Stimulated activated CD4-positive, alpha-beta T cell treated with anti-CD3 and anti-CD28 coated beads, Interleukin-2, amount 100 ng/mL, for 24 hours (primary cell): ENCODE measurements at places on chromosomes 4 and X.
A peak's percentile ranks its signal among the peaks of the same experiment; 100 is the strongest.

DNA sequence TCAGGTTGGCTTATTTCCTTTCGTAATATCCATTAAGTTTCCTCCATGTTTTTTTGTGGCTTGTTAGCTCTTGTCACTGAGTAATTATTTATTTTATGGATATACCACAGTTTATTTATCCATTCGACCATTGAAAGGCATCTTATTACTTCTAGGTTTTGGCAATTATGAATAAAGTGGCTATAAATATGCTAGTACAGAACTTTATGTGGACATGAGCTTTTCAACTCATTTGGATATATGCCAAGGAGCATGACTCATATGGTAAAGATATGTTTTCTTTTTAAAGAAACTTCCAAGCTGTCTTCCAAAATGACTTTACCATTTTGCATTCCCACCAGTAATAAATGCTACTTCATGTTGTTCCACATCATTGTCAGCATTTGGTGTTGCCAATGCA lies 803.6 kb downstream of the GLUD2 start:
- DNase-seq, result no peak

GRCh38 chrX:101462892-101463291 lies 22.4 kb upstream of the ARMCX4 start:
- no peak for DNase-seq

- no peak for DNase-seq
These were observed 49.5 kb downstream of the CD99L2 start for GRCh38 chrX:150848914-150849365.

DNA sequence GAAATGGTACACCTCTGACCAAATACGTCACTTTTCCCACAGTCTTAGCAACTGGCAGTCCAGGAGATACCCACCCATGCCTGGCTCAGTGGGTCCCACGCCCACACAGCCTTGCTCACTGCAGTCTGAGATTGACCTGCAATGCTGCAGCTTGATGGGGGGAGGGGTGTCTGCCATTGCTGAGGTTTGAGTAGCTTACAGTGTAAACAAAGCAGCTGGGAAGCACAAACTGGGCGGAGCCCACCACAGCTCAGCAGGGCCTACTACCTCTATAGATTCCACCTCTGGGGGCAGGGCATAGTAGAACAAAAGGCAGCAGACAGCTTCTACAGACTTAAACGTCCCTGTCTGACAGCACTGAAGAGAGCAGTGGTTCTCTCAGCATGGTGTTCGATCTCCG lies 52.7 kb downstream of the AMER1 start:
- no peak for DNase-seq

- no peak for DNase-seq
These were observed 346.0 kb upstream of the GATB start for GRCh38 chr4:152106781-152107321.

DNA sequence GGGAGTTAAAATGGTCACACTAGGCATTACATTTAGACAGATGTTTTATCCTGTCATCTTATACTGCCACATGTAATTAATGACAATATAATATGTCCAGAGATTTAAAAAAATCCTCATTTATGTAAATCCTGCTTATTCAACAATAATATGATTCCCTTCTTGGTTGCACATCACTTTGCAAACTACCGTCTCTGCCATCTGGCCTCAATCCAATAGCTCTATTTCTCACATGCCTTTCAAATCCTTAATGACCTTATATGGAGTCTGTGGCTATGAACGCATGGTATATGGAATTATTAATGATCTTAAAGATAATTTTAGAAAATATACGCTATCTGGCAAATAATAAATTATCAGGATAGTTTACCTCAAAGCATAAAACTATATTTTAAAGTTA lies 144.5 kb downstream of the NPNT start:
- DNase-seq, result no peak

DNA sequence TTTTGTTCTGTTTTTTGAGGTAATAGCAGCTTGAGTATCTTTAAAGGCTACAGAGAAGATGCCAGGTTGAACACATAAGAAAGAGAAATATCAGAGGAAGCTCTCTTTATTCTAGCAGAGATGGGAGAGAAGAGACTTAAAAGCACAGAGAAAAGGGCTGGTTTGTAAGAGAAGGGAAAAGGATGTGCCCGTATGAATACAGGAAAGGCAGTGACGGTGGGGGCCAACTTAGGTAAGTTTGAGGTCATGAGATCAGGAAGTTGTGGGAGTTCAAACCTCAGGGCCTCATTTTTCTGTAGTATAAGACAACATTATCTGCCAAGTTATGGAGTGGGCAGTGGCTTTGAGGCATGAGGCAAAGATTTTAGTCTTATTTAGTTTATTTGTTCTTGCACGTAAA lies 121.3 kb upstream of the S100G start:
- DNase-seq, result peak; percentile 19

DNA sequence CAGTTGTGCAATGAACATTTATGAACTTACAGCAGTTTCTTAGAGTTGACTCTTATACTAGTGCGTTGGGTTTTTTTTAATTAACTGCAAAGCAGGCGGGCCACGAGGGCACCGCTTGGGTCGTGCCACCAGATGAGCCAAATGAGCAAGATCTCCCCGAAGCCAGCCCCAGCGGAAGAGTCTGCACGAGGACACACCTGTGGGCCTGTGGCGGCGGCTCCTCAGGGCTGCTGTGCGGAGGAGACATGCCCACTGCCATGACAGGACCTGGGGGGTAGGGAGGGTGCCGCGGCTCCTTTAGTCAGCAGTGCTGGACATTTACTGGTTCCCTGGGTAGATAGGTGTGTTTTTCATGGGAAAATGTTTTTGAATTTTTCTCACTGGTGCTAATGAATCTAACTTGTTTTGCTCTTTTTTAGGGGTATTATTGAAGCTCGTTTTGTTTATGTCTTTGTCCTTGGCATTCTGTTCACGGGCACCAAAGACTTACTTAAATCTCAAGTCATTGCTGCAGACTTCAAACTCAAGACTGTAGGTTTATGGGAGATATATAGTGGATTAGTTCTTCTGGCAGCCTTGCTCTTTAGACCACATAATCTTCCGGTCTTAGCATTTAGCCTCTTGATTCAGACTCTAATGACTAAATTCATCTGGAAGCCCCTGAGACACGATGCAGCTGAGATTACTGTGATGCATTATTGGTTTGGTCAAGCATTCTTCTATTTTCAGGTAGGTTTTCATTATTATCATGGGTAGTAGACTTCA lies 31.2 kb downstream of the PIGG start:
- no peak for DNase-seq

GRCh38 chr4:159422019-159422418 lies 319.1 kb downstream of the RAPGEF2 start:
- no peak for DNase-seq

DNA sequence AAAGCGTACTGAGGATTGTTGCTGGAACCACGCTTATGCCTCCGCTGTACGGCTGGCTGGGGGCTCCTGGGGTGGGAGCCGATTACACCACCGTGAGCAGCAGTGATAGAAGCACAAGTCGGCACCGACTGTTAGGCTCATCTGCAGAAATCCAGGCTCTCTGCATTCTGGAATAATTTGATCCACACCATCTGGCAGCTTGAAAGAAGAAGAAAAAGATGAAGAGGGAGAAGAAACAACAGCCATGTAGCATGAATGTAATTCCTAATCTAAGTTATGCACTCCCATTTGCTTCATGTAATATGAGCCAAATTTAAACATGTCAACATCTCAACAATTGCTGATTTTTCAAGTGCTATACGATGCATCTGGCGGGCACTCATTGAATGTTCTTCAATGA lies 84.6 kb upstream of the DHX15 start:
- DNase-seq, result no peak

GRCh38 chr4:11415409-11416070 lies 13.2 kb downstream of the HS3ST1 start:
- no peak for DNase-seq

DNA sequence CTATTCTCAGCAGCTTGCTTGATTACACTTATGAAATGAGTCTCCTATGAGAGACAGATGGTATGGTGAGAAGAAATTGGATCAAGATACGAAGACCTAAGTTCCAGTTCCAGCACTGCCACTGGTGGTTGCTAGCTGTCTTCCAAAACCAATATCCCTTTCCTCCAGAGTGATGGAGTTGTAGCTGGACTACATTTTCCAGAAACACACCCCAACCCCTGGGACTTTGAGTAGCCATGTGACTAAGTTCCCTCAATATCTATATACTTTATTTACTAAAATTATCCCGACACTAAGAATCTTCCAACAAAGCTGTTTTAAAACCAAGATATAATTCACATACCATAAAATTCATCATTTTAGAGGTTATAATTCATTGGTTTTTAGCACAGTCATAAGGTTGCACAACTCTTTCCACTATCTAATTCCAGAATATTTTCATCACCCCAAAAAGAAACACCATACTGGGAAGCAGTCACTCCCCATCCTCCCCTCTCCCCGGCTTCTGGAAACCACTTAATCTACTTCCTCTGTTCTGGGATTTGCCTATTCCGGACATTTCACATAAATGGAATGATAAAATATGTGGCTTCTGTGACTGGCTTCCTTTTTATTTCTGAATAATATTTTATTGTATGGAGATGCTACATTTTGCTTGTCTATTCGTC lies 118.0 kb downstream of the MANBA start:
- DNase-seq, result no peak

- no peak for DNase-seq
These were observed 9.2 kb upstream of the BMP3 start for GRCh38 chr4:81021142-81021944.

DNA sequence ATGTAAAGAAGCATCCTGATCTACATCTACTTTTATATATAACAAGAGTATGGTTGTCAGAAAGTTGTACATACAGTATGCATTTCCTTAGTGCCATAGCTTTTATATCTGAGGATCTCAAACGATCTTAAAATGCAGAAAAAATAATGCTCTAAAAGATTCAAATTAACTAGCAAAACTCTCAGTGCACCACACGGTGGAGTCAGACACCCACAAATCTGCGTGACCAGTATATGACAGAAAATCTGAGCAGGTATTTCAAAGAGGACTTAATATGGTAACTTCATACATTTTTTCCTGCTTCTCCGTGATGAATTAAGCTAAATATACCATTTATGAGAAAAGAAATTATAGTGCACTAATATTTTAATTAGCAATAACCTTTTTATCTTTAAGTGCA lies 803.0 kb downstream of the DMD start:
- DNase-seq, result no peak

DNA sequence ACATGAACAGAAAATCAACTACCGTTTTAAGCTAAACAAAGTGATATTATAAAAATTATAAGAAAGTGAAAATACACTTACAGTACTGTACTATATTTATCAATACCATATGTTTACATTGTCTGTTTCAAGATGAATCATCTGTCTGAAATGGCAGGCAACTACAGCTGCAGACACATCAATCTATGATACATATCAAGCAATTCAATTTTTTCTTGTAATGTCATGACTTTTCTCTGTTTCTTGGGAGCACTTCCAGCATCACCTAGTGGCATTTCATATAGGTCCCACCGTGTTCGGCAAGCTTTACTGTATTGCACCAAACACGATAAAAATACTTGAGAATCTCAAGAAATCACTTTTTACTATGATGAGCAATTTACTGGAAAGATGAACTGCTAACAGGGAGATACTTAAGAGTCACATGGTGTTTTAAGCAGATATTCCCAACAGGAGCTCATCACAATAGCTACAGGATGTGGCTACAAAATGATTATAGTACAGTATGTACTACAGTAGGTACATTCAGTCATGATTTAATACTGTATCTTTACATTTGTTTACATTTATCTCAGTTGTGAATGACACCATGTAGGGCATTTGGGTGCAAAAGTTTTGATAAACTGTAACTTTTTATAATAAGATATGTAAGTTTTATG lies 207.4 kb downstream of the ADAM29 start:
- DNase-seq, result no peak

DNA sequence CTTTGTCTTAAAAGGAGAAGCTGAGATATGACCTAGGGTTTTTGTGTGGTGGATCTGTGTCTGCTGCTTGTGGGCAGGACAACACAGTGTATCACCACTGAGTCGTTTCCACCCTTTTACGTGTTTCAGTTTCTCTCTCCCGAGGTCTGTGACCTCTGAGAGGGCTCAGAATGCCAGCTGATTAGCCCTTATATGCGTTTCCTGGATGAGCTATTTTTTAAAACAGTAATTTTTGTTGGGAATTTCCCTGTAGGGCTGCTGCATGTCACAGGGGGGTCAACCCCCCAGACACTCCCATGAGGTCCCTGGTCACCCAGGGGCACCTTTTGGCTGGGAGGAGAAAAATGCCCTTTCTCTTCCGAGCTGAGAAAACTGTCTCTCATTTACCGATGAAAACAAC lies 170.4 kb upstream of the CASK start:
- DNase-seq, result peak; percentile 17

- no peak for DNase-seq
These were observed 64.7 kb downstream of the ARHGEF9 start for GRCh38 chrX:63720293-63720692.

- no peak for DNase-seq
These were observed 527.2 kb upstream of the PRKX start for GRCh38 chrX:4240541-4241194.

GRCh38 chr4:164935363-164935762 lies 42.1 kb downstream of the TRIM61 start:
- DNase-seq, result no peak

GRCh38 chrX:87900320-87900908 lies 382.8 kb downstream of the KLHL4 start:
- peak; percentile 16 for DNase-seq

GRCh38 chr4:20809812-20810211 lies 109.6 kb downstream of the PACRGL start:
- DNase-seq, result no peak

DNA sequence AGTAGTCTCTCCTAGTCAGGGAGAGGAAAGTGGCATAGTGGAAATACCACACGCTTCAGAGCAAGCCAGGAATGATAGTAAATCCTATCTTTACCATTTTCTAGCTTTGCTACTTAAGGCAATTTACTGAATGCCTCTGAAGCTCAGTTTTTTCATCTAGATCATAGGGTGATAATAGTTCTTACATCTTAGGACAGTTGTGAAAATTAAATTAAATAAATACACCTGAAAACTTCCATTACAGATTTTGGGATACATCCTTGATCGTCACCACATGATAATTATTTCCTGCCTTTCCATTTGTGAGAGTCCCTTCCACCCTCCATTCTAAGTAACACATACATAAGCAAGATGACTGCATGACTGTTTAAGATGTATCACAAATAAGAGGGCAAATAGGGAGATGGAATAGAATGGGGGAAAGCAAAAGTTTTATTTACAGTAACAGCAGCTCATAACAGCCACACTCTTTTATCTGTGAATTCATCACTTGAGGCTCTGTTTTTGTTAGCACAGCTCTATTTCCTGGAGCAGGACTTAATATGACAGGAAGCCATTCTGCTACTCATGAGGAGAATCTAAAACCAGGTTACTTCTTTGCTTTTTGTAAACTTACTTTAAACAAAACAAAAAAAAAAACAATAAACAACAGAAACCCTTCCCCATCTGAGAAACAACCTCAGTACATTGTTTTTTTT lies 13.4 kb downstream of the P2RY10 start:
- DNase-seq, result no peak

- DNase-seq, result no peak
These were observed 14.7 kb upstream of the VEGFD start for GRCh38 chrX:15398874-15399273.

DNA sequence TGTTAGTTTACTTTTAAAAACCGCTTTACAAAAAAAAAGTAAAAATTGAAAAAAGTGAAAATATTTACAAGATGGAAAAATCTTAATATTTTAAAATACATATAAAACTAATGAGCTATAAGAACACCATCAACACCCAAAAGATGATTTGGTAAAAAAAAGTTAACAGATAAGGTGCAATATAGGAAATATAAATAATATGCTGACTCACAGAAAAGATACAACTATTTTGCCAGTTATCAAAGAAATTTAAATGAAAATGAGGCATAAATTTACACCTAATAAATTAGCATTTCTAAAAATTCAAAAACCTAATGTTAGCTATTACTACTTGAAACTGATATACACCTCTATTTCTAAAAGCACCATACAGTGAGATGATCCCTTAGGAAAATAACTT lies 54.5 kb downstream of the BRWD3 start:
- DNase-seq, result no peak
